ENCODE measurements at places on chromosomes 16 and 17.

GRCh38 chr17:28944862-28945741 lies 6.2 kb downstream of the PHF12 start:
- no peak for DNase-seq

GRCh38 chr17:61335845-61336655 lies 63.6 kb upstream of the TBX2 start:
- no peak for DNase-seq

DNA sequence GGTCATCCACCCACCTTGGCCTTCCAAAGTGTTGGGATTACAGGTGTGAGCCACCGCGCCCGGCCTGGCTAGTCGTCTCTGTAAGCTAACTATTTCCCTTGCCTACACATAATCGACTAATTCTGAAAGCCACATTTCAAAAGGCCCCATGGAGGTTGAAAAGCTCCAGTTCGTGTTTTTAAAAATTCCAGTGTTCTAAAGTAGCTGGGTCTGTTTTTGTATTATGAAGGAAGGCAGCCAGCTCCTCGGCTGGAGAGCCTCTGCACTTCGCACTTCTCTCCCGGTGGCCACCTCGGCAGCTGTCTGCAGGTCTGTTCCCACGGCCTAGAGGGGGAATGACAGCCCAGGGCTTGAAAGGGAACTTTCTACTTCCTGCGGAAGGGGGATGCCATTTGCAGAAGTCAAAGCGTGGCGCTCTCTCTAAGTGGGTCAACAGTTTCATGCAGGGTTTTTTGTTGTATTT lies 16.9 kb downstream of the HASPIN start:
- no peak for DNase-seq

DNA sequence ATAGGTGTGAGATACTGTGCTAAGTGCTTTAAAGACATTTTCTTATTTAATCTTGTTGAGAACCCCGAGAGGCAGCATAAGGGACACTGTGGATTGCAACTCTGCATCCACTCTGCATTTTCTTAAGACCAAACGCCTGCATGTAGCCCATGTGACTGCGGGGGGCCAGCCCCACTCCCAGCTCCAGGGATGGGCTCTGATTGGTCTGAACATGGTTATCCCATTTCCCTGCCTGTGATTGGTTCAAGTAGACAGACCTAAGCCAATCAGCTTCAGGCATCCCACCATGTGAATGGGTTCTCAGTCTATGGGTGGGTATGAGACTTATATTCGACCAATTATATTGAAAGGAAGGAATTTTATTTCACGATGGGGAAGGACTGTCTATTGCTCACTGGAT lies 33.2 kb upstream of the USP7 start:
- DNase-seq = no peak

- DNase-seq = no peak
Measured at GRCh38 chr17:32261417-32261736, 4.3 kb upstream of the RHBDL3 start.

DNA sequence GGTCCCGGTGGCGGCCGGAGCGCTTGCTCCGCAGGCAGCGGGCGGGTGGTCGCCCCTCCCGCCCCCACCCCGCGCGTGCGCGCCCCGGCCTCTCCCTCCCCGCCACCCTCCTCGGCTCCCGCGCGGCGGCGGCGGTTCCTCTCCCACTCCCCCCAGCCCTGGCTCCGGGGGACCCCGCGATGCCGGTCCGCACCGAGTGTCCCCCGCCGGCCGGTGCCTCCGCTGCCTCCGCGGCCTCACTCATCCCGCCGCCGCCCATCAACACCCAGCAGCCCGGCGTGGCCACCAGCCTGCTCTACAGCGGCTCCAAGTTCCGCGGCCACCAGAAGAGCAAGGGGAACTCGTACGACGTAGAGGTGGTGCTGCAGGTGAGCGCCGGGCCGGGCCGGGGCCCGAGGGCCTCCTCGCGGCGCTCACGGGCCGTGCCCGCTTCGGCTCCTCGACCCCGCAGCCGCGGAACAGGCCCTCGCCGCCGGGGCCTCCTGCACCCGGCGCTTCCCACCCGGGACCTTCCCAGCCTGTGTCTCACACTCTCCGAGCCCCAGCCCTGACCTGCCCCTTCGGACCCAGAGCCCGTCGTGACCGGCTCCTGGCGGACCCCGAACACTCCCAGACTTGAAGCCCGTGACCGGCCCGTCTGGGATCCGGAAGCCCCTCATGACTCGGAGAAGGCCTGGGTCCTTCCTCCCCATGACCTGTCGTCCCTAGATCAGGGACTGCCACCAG lies 490 bp downstream of the GID4 start:
- no peak for DNase-seq

DNA sequence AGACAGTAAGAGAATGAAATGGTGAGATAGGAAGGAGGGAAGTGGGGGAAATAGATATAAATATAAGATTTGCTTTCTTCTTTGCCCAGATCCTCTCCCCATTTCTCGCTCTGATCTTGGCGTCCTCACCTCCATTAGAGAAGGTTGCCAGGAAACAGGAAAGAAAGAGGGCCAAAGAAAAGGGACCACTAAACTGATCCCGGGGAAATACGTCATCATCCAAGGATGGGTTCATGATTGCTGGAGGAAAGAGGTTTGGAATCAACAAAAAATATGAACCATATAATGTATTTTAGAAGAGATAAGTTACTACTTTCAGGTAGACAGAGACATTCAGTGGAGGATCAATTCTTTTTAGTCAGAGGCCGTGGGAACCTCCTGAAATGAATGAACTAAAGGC lies 536.0 kb downstream of the HAPSTR1 start:
- DNase-seq = no peak

DNA sequence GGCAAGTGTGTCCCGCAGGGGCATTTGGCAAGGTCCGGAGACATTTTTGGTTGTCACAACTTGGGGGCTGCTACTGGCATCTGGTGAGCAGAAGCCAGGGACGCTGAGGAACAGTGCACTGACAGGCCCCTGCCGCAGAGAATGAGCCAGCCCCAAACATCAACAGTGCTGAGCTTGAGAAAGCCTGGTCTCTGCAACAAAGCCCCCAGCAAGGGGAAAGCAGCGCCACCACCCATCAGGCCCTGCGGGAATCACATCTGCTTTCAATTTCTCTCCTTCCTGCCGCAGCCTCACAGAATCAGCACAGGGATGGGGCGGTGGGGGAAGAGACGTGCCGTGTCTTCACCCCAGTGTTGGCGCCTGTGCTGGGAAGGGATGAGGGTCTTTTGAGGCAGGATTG lies 14.8 kb upstream of the PRPSAP1 start:
- no peak for DNase-seq

DNA sequence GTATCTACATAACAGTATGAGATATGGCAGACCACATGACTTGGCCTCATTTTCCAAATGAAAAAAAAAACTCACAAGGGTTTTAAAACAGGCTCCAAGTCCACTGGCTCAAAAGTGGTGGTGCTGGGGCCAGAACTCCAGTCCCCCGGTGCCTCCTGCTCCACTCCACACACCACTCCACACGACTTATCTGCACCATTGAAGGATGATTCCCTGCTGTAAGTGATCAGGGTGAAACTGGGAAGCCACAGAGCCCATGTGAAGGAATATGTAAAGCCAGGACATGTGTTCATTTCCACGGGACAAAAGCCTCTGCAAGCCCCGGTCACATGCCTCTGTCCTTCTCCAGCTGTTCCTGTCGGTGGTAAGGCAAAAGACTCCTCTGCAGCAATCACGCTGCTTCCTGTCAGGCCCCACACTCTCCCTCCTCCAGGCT lies 97.2 kb downstream of the ZNF18 start:
- DNase-seq = no peak

- no peak for DNase-seq
Measured at GRCh38 chr17:38967290-38967738, at the start of gene FBXO47. TSS of gene FBXO47 (minus strand) at chr17:38967403. CDS start at chr17:38963025, 4,378 bp downstream.

DNA sequence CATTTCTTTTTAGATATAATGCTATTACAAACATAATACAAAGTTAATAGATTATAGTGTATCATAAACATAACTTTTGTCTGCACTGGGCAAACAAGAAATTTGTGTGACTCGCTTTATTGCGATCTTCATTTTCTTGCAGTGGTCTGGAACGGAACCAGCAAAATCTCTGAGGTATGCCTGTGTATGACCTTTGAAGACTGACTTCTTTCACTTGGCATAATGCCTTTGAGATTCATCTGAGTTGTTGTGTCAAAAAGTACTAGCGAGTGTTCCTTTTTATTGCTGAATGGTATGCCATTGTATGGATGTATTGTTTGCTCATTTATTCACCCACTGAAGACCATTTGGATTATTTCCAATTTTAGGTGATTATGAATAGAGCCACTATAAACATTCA lies 69.2 kb downstream of the TANC2 start:
- no peak for DNase-seq

- DNase-seq = no peak
Measured at GRCh38 chr17:50426814-50427787, 1.1 kb downstream of the ACSF2 start.

GRCh38 chr16:53937161-53937880 lies 233.4 kb downstream of the FTO start:
- no peak for DNase-seq

- DNase-seq = no peak
Measured at GRCh38 chr16:88387180-88387765, 4.5 kb downstream of the ZNF469 start.

GRCh38 chr17:42463976-42464400 lies 5.3 kb downstream of the ATP6V0A1 start:
- DNase-seq = no peak

DNA sequence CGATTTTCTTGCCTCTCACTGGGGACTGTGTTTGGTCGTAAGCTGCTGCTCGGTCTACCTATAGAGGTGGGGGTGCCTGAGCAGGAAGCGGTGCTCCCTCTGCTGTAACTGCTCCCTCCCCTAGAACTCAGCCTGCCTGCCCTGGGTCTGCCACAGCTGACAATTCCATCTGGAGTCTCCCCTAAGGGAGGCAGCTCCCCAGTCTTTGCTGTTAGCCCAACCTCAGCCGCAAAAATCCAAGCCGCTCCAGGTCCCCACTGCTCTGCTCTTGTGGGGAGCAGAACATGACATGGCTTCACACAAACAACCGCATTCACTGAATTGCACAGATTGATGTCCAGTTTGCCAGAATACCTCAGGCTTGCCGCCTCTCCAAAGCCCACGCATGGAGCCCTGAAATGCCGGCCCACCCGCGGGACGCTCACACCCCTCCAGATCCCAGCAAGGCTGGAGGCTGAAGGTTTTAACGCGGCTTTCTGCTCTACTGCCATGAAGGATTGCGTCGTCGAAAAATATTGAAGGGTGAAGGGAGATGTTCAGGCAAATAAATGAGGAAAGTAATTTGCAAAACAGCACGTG lies 221.5 kb upstream of the FOXF1 start:
- DNase-seq = no peak

DNA sequence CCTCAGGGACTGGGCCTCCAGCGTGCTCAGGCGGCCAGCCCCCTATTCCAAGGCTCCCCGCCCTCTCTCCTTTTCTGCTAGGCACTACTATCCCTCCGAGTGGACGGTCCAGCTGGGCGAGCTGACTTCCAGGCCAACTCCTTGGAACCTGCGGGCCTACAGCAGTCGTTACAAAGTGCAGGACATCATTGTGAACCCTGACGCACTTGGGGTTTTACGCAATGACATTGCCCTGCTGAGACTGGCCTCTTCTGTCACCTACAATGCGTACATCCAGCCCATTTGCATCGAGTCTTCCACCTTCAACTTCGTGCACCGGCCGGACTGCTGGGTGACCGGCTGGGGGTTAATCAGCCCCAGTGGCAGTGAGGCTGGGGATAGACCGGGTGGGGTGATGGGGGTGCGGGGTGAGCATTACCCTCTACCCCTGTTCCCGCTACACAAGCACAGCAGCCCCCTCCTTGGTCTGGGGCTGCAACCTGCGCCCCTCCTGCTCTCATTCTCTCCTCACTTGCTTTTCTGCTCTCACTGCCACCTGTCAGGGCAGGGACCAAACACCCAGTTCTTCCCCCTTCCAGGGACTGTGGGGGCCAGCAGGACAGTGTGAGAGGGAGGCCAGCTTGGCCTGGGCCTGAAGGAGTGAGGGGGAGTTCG lies 1.1 kb downstream of the PRSS41 start:
- no peak for DNase-seq

GRCh38 chr16:58755989-58756649 lies 22.0 kb upstream of the GOT2 start:
- DNase-seq = no peak

- no peak for DNase-seq
Measured at GRCh38 chr17:40526668-40527067, 25.2 kb upstream of the TNS4 start.

DNA sequence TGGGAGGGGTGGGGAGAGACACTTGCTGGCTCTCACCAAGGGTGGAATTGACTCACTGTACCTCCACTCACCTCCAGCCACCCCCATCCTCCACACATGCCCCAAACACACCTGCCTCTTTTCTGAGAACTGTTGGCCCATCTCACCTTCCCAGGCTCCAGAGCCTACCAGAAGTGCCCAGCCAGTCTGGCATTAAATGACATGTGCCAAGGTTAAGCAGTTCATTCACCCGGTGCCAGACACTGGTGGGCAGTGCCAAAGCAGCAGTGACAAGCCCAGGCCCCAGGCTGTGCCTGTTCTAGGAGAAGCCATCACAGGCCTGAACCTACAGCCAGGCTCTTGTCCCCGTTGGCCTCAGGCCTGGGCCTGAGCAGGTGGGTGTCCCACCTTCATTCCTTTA lies 11.2 kb downstream of the MVP start:
- no peak for DNase-seq

DNA sequence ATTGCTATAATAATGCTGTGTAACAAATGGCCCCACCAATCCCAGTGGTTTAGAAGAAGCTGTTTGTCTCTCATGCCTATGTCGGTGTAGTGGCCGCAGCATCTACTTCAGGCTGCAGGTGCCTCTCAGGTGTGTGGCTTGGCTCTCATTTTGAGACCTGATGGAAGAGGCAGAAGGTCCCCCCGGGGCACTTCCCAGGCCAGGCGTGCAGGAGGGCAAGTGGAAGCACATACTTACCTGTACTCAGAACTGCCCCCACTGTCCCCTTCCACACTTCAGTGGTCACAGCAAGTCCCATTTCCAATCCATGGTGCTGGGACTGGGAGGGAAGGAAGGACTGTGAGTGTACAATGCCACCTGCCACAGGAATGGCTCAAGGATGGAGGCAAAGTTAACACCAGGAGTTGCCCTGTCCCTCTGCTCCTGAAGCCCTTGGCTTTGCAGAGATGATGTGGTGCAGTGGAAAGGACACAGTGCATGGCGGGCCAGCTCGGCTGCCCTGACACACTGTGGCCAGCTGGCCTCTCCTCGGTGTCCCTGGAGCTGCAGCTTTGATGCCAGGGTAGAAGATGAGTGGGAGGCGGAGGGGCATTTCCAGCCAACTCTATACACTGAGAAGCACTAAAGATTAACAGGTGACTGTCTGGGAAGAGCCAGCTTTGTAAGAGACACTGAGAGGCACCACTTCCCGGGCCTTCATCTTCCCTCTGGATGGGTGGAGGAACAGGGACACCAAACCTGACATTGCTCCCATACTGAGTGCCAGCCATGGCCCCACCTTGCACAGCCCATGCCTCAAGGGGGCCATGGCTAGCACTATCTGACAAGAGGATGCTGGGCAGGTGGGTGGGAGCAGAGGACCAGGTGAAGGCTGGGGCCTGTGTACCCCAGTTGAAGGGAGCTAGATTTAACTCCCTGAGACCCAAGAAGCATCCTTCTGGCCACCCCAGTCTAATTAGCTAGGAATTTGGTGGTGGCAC lies 105.9 kb downstream of the METRNL start:
- DNase-seq = no peak

Data from cortex of kidney (tissue), 1 donor.